ENCODE measurements at places on chromosomes 3 and 15.

GRCh38 chr3:170368921-170369320 is 11.4 kb downstream of the SKIL start:
- no peak for DNase-seq

DNA sequence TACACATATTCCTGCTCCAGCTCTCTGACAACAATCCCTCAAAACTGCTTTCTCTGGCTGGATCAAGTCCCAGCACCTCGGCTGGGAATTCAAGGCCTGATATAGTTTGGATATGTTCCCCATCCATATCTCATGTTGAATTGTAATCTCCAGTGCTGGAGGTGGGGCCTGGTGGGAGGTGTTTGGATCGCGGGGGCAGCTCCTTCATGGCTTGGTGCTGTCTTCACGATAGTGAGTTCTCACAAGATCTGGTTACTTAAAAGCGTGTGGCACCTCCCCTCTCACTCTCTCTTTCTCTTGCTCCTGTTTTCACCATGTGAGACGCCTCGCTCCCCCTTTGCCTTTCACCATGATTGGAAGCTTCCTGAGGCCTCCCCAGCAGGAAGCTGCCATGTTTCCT is 47.4 kb upstream of the SYN2 start:
- no peak for DNase-seq

GRCh38 chr15:62909257-62909656 is 133.3 kb upstream of the TPM1 start:
- no peak for DNase-seq

DNA sequence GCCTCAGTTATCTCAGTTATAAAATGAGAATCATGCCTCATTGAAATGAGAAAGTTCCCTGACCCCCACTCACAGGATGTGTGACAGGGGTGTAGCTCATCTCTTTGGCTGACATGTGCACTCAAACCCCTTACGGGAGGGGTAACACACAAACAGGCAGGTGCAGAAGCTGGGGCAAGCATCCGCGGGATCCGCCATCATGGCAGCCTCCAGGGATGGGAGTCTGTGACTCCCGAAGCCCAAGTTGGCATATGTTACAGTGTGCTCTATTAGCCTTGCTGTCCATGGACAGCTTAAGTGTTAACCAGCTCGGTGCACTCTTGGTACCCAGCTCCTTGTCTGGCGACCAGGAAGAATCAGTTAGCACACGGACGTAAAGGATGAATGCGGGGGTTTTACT is 822.7 kb upstream of the SEMA6D start:
- no peak for DNase-seq

DNA sequence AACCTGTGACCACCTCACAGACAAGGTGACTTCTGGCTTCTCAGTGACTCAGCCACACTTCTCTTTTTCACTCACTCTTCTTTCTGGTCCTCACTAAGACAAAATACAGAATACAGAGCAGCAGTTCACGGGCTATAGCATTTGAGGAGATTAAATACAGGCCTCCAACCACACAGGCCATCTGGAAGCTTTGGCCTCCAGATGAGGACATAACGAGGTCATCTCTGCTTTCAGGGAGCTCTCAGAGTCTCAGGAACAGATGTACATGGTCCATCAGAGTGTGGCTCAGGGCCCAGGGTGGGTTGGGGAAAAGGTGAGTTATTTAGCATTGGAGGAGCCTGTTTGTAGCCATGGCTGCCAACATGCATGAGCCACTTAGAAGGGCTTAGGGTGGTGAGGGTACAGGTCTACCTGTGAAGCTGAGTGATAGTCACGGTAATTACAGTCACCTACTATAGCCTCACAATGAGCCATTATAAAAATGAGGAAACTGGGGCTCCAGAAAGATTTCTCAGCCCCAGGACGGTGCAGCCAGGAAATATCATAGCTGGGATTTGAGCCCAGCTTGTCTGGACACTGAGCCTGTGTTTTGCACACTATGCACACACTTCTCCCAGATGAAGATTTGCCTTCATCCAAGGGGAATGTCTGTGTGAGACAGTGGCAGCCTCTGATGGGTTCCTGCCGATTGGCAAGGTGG is 159.8 kb upstream of the CTDSPL start:
- peak; percentile 80 for DNase-seq

DNA sequence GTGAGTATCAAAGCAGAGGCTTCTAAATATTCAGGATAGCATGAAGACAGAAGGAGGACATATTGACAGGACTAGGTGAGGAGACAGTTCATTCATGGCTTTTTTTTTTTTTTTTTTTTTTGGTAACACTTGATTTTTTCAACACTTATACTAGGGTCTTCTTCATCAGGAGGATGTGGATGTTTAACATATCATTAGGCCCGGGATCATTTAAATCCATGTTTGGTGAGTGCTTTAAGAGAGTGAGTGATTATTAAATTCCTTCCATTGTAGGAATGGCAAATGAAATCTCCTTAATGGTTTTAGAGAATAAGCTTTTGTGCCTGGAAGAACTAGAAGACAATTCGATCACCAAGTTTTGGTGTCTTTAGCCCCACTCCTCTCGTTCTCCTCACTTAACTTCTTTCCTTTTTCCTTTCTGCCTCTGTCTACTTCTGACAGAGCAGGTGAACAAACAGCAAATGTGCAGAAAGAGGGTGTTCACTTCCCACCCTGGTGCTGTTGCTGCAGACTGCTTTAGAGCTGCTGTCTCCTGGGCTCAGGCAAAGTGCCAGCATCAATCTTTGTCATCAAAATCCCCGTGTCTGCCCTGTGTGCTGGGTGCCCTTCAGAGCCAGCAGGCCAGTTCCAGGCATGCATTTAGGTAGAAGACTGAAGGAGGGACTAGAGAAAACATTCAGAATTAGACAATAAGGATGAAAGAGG is 35.6 kb upstream of the RAB11A start:
- peak; percentile 17 for DNase-seq

- no peak for DNase-seq
Observed at GRCh38 chr15:42604894-42605744, 29.7 kb downstream of the STARD9 start.

- DNase-seq = no peak
Observed at GRCh38 chr3:119664370-119664769, 4.0 kb upstream of the POPDC2 start.

DNA sequence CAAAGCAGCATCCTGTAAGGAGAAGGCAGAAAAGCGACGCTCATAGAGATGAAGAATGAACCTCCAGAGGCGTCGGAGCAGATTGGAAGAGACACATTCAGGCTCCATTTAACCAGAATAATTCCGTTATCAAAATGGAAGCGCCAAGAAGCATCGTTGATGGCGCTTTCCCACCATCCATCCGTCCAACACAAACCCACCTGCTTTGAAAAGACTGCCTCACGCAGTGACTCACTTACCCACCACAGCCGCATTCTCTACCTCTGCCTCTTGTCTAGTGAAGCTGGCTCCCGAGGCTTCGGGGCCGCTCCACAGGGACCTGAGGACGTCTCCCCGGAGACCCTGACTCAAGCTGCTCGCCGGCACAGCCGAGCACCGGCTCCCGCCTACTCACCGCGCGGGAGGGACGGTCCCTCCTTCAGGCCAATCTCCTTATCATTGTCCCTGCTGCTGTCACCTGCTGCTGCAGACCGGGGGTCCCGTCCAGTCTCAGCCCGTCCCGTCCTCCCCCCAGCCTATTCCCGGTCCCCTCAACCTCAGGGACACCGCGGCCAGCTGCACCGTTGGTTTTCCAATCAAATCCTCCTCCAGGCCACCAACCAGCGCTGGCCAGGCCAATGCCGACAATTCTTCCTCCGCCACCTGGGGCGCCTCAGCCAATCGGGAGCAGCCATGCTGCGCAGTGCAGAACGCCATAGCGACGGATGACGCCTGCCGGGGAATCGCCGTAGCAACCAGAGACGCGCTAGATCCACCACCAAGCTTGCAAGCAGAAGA is at the start of gene NEK10:
Gene NEK10 (minus strand): TSS at position 553 of the 777 bp plus-strand sequence. CDS start 16,501 bp downstream, outside the sequence.
- peak; percentile 92 for DNase-seq

DNA sequence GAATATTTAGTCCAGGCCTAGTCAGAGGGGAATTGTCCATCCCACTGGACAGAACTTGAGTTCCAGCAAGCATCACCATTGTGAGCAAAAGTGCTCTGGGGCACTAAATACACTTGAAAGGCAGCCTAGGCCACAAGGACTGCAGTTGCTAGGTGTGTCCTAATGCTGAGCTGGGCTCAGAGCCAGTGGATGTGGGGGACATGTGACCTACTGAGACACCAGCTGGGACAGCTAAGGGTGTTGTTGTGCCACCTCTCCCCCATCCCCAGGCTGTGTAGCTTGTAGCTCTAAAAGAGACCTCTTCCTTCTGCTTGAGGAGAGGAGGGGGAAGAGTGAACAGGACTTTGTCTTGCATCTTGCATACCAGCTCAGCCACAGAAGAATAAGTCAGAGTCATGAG is 120.9 kb downstream of the DTWD1 start:
- no peak for DNase-seq

- DNase-seq = no peak
Observed at GRCh38 chr3:45528429-45528828, 66.1 kb upstream of the LIMD1 start.

DNA sequence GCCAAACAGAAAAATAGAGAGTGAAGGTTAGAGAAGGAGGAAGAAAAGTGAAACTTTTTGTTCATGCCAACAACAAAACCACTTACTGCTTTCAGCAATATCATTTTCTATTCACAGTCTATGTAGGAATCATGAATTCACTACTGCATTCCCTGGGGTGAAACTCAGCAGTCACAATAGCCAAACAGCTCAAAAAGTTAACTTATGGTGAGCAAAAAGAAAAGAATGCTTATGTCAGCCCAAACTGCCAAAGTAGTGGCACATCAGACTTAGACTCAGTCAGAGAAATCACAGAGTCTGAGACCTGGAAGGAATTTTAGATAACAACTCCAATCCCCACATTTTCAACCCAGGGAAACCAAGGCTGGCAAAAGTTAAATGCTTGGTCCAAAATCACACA is 238.7 kb upstream of the TMCO5A start:
- DNase-seq = no peak

DNA sequence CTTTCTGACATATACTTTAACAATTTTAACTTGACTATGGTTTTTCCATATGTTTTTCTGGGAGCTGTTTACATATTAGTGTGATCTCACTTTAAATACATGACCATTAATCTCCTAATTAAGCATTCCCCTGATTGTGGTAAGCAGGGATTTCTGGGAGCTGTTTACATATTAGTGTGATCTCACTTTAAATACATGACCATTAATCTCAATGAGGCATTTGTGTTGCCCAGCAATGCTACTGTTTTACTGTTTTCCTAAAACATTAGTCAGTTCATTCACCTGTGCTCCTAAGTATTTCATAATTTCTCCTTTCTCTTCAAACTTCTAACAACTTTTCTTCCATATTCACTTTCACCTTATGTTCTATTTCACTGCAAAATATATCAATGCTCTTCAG is 3.6 kb upstream of the GRAMD1C start:
- no peak for DNase-seq

GRCh38 chr15:75205064-75205395 is 3.3 kb downstream of the C15orf39 start:
- DNase-seq = no peak

DNA sequence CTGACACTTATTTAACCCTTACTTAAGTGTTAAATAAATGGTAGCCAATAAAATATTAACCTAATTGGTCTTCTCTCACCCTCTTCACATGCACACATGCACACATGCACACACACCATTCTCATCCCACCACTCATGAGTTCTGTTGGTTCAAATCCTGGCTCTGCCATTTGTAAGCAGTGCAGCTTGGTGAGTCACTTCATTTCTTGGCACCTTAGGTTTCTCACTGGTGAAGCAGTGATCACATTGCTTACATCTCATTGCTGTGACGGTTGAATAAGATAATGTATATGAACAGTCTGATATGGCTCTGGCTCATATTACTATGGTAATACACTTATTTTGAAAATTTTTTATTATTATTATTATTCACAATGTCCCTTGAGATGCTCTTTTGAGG is 33.8 kb downstream of the RIOX2 start:
- no peak for DNase-seq

DNA sequence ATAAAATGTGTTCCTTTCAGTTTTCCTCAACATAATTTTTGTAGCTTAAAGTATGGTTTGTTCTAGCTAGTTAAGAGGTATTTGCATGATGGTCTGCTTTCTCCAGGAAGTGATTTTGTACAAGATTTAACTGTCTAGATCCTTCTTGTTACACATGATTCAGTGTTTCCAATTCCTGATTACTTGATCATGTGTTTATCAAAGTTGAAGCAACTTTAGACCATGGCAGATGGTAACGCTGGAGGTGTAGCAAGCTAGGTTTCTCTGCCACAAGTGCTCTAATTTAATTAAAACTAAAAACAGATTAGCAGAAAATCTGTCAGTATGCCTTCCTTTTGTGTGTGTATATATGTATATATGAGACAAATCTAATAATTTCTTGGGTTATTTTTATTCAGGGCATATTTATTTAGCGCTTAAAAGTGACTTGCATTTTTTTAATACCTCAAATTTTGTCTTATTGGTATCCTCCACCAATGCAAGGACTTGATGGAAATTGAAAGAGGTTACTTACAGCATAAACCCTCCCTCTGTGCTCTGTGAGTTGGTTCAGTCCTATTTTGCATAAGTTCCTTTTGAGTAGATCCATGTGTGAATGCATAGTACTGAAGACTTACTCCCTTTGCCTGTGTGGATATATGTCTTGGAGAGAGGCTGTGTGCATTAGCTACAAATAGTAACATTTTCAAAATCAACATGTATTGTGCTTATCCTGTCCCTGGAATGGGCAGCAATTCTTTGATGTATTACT is 157.3 kb upstream of the CGNL1 start:
- peak; percentile 73 for DNase-seq

- DNase-seq = peak; percentile 93
Observed at GRCh38 chr3:9362731-9363530, at the start of gene THUMPD3. Gene THUMPD3, plus strand, starts transcription at chr3:9363054. Its CDS starts 2,015 bp downstream, at chr3:9365069.

DNA sequence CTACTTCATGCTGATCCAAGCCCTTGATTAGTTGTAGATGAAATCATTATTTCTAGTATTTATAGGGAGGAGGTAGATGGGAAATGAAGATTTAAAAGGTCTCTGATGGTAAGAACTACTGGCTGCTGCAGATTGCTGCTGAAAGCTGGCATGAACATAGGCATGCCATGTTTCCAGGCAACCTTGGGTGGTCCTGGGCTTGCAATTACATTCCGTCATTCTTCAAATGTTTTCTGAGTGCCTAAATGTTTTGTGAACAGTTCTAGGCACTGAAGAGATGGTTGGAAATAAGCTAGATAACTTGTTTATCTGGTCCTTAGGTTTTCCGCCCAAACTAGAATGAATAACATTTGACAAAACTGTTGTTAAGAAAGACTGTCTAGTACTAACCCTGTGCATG is 95.8 kb downstream of the KCNAB1 start:
- DNase-seq = no peak

DNA sequence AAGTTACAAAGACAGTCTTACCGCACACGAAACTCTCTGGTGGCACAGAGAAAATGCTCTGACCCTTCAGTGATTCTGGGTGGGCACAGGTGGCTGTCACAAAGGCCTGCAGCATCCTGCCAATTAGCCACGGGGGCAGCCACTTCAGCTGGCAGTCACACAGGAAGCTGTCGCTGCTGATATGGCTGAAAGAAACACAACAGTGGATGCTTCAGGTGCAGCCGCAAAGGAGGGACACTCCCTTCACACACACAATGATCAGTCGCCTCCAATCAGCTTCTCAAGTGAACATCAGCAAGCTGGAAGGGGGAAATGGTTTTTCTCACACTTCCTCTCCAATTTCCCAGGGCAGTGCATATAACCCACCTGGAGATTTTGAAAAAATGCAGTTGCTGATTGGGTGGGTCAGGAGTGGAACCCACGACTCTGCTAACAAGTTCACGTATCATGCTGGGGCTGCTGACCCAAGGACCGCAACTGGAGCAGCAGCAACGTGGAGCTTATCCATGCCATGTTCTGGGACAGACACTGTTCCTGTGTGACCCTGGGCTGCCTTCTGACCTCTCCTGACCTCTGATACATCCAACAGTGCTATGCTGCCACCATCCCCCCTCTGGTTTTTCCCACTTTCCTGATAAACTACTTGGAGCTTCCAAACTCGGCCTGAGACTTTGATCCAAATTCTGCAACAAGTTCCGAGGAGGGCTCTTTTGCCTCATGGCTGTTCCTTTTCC is 106.6 kb downstream of the LRIG1 start:
- no peak for DNase-seq

All from WERI-Rb-1 (cell line).